ENCODE measurements at places on chromosomes 12 and 14.

GRCh38 chr14:85701763-85702162 is 171.8 kb downstream of the FLRT2 start:
- DNase-seq = no peak

DNA sequence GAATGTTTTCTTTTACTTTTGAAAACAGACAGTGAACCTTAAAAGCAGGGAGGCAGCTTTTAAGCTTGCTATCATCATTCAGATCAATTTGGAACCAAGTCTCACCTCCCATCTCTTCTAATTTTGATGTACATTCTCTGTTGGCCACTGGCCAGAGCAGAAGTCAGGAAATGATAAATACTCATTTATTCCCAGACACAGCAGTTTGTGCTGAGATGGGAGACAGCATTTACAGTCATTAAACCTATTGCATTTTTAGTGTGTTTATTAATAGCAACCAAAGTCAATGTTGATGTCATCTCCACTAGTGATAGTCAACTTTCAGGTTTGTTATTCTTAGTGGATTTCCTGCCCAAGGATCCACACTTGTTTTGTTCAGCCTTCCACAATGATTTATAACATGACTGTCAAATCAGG is 320.0 kb upstream of the ATP2B1 start:
- DNase-seq = no peak

DNA sequence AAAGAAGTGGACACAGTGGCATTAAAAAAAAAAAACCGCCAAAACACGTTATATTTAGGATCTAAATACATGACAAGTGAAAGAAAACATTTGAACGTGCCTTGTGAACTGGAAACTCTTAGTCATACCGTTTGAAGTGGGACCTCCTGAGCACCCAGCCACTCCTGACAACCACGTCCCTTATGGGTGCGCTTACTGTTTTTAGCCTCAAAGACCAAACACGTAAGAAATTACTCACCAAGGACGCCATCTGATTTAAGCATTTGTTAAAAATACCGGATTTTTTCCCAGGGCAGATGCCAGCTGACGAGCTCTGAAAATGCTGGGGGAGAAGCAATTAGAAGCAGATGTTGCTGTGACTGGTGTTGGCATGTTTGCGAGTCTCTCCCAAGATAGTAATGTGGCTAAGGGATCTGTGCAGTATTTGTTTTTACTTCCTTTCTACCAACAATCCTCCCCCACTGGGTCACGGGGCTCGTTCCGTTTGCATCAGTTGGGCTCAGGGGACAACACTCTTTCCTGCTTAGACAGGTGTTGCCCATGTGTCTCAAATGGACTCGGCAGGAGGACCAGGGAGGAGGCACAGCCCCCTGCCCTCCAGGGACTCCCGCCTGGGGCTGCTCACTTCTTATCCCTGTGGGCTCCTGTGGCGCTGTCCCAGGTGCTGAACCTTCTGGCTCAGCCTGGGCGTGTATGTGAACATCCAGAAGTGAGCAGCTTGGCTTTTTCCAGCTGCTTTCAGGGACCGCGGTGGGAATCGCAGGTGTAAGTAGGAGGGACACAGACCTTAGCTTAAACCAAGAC is 101.0 kb downstream of the BEGAIN start:
- peak; percentile 84 for DNase-seq

GRCh38 chr14:93929048-93929535 is 1.9 kb downstream of the FAM181A start:
- DNase-seq = no peak

- no peak for DNase-seq
Observed at GRCh38 chr12:131897875-131898274, 3.5 kb downstream of the ULK1 start.

DNA sequence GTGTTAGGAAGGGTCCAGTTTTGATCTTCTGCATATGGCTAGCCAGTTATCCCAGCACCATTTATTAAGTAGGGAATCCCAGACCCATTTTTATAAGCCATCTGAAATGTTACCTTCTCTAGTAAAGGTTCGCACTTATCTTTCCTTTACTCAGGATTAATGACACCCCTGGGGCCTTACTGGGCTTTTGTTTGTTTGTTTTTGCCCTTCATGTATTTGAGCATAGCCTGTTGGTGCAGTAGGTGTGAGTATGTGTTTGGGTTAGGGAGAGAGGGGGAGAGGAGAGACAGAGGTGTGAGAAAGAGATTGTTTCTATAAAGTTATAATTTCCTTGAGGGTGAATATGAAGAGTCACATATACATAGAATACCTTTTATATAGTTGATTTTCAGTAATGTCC is 96.9 kb downstream of the AKAP6 start:
- no peak for DNase-seq

DNA sequence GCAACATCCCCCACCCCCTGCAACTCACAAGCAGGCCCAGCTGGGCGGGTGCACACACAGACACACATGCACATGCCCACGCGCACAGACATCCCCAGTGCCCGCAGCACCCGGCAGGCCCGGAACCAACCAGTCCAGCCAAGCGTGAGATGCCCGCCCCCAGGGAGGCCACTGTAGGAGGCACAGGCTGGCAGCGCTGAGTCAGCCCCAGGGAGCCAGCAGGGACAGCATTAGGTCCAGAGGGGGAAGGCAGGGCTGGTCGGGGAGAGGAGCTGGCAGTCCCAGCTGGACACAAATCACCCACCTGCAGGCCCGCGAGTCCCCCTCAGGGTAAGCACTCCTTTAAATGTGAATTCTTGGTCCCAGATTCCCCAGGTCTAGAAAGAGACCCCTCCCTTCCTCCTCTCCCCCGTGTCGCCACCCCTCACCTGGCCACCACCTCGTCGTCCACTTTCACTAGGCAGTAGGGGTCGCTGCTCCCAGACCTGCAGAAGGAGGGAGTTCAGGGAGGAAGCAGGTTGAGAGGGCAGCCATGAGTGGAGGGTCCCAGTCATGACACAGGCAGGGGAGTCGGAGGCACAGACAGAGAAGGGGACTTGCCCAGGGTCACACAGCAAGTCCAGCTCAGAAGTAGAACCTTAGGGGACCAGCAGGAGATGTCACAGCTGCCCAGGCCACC is 5.0 kb downstream of the RASAL1 start:
- no peak for DNase-seq

DNA sequence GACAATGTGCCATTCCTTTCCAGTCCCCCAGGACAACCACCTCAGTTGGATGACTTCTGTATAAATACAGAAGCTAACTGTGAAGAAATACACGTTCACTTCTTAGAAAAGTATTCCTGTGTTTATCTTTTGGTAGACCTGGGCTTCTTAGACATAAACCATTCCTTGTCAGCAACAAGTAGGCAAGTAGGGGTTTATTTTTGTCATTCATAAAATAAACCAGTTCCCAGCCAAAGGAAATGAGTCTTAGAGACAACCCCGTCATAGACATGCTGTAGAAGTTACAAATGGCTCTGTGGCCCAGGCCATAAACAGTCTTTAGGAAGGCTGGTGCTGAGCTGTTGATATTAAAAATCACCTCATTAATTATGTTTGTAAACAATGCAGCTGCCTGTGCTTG is 243.2 kb downstream of the SPTSSA start:
- DNase-seq = no peak

- no peak for DNase-seq
Observed at GRCh38 chr14:33567023-33567728, 383.7 kb downstream of the EGLN3 start.

- peak; percentile 8 for DNase-seq
Observed at GRCh38 chr14:92040431-92041051, 682 bp upstream of the TRIP11 start.
